Activated CD4-positive, alpha-beta T cell treated with anti-CD3 and anti-CD28 coated beads, Interleukin-2, amount 50 U/mL, for 1 hour (primary cell): ENCODE measurements at places on chromosomes 1 and 21.

- DNase-seq, result no peak
Measured at GRCh38 chr1:17516303-17517214, 22.9 kb upstream of the ARHGEF10L start.

- DNase-seq, result no peak
Measured at GRCh38 chr1:17616731-17617279, 77.3 kb downstream of the ARHGEF10L start.

GRCh38 chr1:66984491-66984890, 59.7 kb downstream of the MIER1 start:
- DNase-seq, result no peak

DNA sequence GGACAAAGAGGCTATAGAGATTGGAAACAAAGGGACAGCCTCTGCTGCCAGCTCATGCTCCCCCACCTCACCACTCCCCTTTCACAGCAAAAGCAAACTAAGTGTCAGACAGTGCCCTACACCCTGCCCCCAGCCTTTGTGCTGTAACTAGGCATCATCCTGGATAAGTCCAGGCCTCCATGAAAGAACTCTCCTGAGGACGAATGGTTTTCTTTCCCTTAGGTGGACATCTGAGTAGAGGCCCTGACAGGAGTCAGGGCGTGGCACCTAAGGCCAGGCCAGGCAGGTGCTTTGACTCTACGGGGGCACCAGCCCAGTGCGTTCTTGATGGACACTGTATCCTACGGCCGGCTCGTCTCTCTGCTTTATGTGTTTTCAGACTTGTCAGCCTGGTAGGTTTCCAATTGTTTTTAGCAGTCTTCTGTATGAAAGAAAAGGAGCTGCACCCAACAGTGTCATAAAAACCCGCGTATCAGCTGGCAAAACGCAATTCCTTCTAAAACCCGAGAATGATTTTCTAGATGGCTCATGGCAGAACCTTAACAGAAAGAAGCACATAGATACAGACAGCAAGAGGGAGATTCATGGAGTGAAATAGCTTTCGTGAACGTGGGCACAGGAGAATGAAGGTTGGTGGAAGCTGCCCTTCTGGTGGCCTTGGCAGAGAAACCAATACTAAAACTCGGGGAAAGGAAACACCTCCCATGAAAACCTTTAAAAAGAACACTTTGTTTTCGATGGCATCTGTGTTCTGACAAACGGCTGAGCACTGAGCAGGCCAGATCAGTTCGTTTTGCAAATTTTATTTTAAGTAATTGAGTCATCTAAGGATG, 51.7 kb upstream of the AJAP1 start:
- no peak for DNase-seq

GRCh38 chr1:229461032-229461668, 27.3 kb upstream of the ACTA1 start:
- DNase-seq, result no peak

- peak; percentile 32 for DNase-seq
Measured at GRCh38 chr1:21669258-21670058, at the start of gene RAP1GAP. Gene RAP1GAP (minus strand): TSS chr1:21669357. CDS start chr1:21620032, 49,325 bp downstream.

DNA sequence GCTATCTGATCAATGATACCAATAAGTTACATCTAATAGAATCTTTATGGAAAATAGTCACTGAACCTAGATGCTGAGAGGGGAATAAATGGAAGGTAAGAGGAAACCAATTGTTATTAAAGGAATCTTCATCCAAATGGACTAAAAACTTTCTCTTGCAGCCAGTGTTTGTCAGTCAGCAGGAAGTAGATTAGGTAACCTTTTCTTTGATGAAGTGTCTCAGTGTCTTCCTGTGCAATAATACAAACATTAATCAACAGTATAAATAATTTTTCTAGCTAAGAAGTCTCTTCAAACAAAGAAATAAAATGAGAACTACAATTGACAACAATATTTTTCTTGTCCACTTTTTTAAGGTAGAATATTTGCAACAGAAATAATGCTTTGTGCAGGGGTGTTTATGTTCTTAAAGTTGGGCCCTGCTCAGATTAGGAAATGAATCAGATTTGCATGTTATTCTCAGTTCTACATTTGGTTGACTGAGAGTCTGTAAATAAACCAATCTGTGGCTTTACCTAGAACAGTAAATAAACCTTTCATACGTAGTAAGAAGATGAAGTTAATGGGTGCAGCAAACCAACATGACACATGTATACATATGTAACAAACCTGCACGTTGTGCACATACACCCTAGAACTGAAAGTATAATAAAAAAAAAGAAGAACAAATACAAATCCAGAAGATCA, 391.4 kb downstream of the MRPL39 start:
- no peak for DNase-seq

DNA sequence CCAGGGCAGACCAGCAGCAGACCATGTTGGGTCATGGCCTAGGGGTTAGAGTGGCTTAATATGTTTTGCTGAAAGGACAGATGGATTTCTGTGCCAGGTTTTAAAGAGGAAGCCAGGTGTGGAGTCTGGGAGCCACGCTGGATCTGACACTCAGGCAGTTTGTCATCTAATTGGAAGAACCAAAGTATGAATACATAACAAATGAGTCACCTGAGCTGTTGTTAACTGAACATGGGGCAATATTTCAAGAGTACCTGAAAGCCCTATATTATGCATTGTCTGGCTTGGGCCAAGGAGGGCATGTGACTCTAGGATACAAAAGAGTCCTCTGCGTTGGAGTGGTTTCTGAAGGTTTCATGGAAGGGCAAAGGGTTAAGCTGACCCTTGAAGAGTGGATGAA, 70.6 kb downstream of the LMO4 start:
- no peak for DNase-seq

- DNase-seq, result no peak
Measured at GRCh38 chr1:25869909-25870606, 5.5 kb downstream of the PAQR7 start.

- no peak for DNase-seq
Measured at GRCh38 chr1:71548398-71548890, 467.6 kb upstream of the ZRANB2 start.

DNA sequence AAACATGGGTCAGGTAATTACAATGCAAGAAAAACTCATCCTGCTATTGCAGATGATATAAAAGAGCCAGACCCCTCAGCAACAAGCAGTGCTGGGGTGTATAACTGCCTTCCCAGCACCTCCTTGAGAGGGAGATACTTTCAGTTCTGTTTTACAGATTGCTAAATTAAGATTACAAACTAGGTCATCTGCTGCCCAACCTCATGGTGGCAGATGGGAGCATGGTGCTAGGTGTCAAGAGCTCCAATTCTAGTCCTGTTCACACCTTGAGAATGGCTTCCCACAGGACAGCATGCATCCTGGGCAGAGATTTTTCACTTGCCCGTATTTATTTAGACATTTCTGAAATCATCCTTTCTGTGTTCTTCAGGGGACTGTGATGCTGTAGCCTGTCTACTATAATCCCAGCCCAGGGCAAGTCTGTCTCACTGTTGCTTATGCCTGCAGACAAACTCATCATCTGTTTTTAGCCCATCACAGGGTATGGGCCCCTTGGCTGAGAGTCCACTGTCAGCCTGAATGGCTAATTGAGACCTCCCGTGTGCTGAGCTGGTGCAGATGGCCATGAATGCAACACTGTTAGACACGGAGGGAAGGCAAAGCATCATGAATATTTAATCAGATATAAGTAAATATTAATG, 40.2 kb upstream of the PBX1 start:
- no peak for DNase-seq

DNA sequence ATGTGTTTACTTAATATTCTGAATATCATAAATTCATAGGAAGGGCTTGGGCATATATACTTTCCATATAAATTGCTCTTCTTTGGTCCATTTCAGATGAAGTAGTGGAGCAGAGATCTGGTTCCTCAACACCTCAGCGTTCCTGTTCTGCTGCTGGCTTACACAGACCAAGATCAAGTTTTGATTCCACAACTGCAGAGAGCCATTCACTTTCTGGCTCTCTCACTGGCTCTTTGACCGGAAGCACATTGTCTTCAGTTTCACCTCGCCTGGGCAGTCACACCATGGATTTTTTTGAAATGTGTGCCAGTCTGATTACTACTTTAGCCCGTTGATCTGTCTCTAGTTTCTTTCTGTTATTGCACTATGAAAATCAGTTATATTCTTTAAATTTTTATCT, 62.3 kb downstream of the PRKAA2 start:
- no peak for DNase-seq

GRCh38 chr1:175717610-175718540, 25.5 kb downstream of the TNR start:
- DNase-seq, result no peak

- no peak for DNase-seq
Measured at GRCh38 chr1:1079408-1080121, 5.5 kb upstream of the RNF223 start.

- DNase-seq, result no peak
Measured at GRCh38 chr1:197761654-197762053, 13.6 kb downstream of the DENND1B start.

DNA sequence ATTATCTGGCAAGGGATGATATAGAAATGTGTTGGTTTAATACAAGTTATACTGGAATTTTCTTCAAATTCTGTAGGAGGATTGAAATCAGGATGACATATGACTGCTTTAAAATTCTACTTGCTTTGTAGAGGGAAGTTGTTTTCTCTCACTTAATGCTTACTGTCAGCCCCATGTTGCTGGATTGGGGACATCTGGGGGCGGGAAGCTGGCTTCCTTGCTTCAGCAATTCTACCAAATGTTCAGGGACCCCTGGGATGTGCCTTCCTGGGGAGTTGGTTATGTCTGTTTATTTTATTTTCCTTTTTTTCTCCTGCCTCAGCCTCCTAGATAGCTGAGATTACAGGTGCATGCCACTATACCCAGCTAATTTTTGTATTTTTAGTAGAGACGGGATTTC, 63.5 kb downstream of the CNIH3 start:
- no peak for DNase-seq

GRCh38 chr1:161182214-161182613, 4.9 kb upstream of the B4GALT3 start:
- peak; percentile 46 for DNase-seq

- peak; percentile 51 for DNase-seq
Measured at GRCh38 chr1:45512641-45513054, 9.0 kb downstream of the PRDX1 start.

DNA sequence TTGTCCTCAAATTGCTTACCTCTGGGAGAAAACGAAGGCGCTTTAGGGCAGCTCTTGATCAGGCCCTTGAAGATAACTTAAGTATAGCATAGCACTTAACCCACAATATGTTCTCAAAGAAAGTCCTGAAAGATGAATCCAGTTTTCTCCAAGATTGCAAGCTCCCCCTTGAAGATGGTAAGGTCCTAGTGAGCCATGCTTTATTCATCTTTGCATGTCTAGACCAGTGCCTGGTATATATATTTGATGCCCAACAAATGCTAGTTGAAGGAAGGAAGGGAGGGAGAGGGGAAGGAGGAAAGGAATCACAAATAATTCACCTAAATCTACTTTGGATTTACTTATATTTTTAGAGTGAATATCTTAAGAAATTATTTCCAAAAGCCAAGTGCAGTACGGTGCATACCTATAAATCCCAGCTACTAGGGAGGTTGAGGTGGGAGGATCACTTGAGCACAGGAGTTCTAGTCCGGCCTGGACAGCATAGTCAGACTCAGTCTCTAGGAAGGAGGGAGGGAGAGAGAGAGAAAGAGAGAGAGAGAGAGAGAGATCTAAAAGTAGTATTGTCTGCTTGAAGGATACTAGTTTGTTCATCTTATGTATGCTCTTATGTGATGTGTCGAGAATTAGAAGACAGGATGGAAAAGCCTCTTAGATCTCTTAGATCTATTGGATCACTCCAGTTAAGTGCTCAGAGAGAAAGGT, 25.0 kb downstream of the PBX1 start:
- no peak for DNase-seq

DNA sequence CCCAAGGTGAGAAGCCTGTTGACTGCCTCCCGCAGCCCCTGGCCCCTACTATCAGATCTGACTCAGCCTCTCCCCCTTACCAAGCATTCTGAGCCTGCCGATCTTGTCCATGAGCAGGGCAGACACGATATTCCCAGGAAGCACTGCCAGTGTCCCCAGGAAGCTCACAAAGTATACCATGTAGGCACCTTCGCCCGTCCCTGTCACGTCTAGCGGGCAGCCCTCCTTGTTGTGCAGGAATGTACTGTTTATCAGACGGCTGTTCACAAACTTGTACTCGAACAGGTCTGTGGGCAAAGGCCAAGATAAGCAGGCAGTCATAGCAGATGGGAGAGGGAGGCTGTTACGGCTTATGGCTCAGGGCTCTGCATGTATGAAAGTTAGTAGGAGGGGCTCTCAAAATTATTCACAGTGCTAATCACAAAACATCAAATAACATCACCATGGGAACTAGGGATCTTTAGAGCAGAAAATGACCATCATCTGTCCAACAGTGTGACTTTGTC, 7.3 kb downstream of the BOLA1 start:
- DNase-seq, result no peak

DNA sequence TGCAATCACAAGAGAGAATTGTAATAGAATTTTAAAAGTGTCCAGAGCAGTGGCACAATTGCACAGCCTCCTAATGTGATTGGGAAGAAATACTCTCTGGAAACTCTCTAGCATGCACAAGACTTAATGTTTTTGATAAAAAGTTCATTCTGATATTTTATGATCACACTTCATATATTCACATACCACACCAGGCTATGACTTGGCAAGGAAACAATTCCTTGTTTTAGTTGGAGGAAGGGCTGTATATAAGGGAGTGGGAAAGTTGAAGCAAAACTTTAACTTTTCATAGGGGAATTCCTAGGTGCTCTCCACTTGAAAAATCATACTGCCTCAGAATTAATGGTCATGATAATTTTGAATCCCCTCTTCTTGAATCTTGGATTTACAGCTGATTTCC, 61.5 kb upstream of the ASB17 start:
- DNase-seq, result no peak

- DNase-seq, result no peak
Measured at GRCh38 chr1:61435226-61435625, 289.7 kb downstream of the TM2D1 start.

- DNase-seq, result peak; percentile 71
Measured at GRCh38 chr1:76074321-76075187, at the start of gene ST6GALNAC3. Gene ST6GALNAC3 (plus strand): TSS chr1:76074746.

DNA sequence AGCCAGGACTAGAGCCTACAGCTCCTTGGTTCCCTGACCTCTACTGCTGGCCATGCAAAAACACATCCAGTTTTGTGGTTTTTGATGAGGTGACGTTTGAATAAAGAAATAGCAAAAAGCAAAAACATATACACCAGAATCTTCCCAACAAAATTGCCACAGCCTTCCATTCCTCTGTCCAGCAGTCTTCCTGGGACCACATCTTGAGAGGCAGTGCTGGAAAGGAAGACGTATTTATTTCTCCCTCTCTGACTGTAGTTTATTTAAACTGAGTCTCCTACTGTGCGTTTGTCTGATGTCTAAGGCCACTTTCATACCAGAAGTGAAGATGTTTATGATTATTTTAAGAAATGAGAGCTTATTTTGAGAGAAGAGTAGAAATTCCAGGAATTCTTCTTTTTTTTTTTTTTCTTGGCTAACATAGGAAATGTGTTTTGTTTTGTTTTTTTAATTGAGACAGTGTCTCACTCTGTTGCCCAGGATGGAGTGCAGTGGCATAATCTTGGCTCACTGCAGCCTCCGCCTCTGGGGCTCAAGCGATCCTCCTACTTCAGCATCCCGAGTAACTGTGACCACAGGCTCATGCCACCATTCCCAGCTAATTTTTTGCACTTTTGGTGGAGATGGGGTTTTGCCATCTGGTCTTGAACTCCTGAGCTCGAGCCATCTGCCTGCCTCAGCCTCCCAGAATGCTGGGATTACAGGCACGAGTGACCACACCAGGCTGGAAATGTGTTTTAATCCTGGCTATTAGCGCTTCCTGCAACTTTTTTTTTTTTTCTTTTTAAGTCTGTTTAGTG, 118.5 kb downstream of the ITSN1 start:
- DNase-seq, result no peak
